ENCODE measurements at places on chromosomes 4 and X.

- DNase-seq: no peak
Observed at GRCh38 chr4:89616382-89616781, 220.6 kb downstream of the SNCA start.

DNA sequence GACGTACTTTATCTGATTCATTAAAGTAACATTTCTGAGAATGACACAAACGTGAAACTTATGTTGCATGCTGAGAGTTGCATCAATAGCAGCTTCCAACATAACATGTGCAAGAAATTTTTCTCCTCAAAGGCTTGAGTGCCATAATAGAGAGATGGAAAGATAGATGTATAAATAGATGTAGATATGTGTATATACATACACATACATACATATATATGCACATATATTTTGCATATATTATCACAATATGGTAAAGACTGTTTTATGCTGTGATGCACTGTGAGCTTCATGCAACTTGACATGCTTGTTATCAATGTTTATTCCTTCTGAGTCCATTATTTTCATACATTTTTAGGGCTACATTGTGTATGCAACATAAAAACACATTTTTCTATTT is 270.6 kb upstream of the GALNTL6 start:
- DNase-seq: no peak

GRCh38 chrX:67555578-67556203 is 11.9 kb downstream of the AR start:
- peak; percentile 55 for DNase-seq

DNA sequence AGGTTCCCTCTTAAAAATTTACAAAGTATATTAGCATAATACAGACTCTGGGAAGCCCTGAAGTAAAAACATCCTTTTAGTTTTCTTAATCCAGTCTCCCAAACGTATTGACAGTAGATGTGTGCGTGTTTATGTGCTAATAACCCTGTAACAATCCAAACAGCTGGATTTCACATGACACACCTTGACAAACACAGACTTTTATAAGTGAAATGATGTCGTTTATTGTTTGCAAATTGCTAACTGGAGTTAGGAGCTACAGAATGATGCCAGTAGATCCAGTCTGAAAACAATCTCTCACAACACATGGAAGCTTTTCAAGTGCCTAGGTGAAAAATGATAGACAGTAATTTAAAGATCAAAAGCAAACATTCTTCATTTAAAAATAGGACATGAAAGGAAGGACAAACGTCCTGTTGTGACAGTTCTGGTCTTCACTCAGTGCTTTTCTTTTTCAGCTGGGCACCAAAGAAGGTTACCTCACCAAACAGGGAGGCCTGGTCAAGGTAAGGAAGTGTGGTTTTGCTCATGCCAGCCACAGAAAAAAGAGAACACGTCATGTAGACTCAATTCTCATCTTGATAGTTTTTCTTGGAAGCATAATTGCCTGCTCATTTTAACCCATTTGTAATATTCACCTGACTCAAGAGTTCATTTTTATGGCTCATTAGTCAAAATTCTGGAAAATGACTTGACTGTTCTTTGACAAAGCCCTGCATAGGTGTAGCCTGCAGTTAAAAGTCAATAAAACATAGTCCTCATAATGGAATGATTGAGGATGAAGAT is 32.9 kb downstream of the LAMTOR3 start:
- no peak for DNase-seq

- no peak for DNase-seq
Observed at GRCh38 chr4:40065010-40065409, 8.4 kb downstream of the N4BP2 start.

GRCh38 chr4:60020389-60020788 is 1179.7 kb upstream of the ADGRL3 start:
- no peak for DNase-seq

- DNase-seq: no peak
Observed at GRCh38 chrX:2635342-2635741, 55.8 kb upstream of the CD99 start.

DNA sequence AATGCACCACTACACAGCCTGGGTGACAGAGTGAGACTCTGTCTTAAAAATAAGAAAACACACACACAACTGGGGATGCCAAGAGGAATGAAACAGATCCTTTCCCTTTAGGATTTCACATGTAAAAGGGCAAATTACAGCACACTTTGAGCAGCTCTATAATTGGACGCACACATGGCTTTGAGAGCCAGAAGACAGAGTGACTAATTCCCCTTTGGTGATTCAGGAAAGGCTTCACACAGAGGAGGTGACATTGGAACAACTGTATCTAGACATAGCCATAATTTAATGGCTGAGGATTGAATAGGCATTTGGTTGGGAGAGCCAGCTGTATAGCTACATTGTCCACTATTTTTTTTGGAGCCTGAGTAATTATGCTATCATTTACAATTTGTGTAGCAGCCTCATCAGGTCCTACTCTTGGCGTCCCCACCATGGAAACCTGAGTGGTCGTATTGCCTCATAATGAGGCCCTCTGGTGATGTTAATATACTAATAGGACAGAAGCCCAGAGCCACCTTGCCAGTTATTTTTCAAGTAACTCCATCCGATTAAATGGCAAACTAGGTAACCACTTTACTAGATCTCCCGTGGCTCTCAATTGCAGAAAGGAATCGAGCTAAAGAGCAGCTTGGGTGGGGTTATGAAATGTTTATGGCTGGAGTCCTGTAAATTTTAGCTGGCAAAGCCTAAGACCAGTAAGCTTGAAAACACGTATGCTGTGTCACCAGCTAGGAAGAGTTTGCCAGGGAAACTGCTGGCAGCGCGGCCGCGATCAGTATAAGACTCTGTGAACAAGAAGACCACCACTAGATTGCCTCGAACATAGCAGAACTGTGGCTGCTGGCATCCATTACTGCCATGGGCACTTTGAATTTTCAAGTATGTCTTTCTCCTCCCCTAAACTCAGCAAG is 8.5 kb upstream of the PPEF1 start:
- no peak for DNase-seq

- no peak for DNase-seq
Observed at GRCh38 chr4:77745792-77746191, 73.4 kb downstream of the CNOT6L start.

GRCh38 chr4:19992471-19993093 is 259.1 kb upstream of the SLIT2 start:
- DNase-seq: no peak
